ENCODE measurements at places on chromosomes 5 and 9.

- DNase-seq, result no peak
Measured at GRCh38 chr9:134957165-134957944, 39.6 kb upstream of the FCN1 start.

- DNase-seq, result no peak
Measured at GRCh38 chr5:3662344-3662743, 66.7 kb downstream of the IRX1 start.

- DNase-seq, result no peak
Measured at GRCh38 chr9:16652582-16652981, 217.9 kb downstream of the BNC2 start.

DNA sequence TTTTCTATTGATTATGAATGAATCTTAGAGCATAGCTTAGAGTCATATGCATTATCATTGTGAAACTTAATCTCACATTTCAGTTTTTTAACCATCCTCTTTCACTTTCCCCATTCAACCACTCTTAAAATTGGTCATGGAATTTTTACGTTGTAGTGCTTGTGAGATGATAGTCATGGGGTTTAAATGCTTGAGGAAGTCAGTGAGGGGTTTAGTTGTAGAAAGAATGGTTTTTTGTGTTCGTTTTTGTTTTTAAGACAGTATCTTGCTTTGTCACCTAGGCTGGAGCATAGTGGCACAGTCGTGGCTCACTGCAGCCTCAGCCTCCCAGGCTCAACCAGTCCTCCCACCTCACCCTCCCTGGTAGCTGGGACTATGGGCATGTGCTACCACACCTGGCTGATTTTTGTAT lies 19.6 kb downstream of the UGCG start:
- DNase-seq, result no peak

DNA sequence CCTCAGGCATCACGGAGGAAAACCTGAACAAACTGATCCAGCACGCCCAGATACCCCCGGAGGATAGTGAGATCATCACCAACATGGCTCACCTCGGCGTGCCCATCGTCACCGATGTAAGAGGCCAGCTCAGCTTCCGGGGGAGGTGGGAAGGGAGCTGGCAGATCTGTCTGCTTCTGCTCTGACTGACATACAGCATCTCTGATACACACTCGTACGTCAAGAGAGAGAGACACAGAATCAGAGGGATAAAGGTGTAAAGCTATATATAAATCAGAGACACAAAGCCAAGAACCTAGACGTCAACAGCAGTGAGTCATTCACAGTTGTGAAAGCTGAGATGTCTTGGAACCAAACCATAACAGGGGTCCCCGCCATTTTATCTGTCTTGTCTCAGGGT lies 30.1 kb upstream of the CFAP157 start:
- no peak for DNase-seq

- no peak for DNase-seq
Measured at GRCh38 chr5:131264451-131265099, 722 bp downstream of the CDC42SE2 start.

DNA sequence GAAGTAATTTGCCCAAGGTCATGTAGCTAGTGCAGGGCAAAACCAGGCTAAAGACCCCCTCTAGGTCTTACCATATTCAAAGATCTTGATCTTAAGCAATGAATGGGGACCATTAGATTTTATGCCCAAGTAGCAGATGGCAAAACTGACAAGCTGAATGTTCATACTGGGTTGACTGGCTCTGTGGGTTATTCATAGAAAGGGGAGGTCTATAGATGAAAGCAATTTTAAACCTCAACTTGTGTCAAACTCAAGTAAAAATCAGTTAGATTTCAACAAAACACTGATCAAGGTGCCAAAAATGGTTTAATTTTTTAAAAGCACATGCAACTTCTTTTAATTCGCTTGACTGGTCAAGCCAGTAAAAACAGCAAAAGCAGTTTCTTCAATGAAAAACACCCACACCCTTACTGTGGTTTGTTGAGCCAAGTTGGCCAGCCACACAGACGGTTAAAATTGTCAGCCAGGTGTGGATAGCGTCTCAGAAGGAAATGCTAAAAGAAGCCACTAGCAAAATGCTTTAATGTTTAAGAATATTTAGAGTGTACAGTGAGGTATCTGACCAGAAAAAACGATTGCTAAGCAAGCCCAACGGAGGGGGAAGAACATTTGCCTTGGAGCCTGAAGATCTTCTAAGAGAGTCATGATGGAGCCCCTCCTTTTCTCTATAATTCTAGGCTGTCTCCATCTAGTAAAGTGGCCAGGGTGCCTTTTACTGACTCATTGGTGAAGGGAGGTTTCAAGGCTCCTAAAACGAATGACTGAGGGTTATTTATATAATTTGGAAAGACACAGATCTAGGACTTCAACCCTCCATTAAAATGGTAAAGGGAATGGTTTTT lies 539.6 kb upstream of the CLINT1 start:
- no peak for DNase-seq

Data from activated CD8-positive, alpha-beta memory T cell treated with anti-CD3 and anti-CD28 coated beads for 4 hours (primary cell).